ENCODE measurements at places on chromosomes 16 and 17. TPM values are rescaled to one million over a fixed set of nuclear protein-coding genes. Genes with fewer than 3 reads are reported as not detected.

Gene CTU2
- total RNA-seq = 14.7 TPM

Gene RASD1
- total RNA-seq = 13.0 TPM

Gene AOC3
- total RNA-seq = 1.2 TPM

Gene TAT
- total RNA-seq = 0.09 TPM

Gene TEX14
- total RNA-seq = 0.33 TPM

Gene MYH8
- 1.2 TPM for total RNA-seq

Gene SLC6A2
- 0.14 TPM for total RNA-seq

Gene KRTAP9-9
- total RNA-seq = not detected

Gene SGF29
- total RNA-seq = 30.3 TPM

Gene ITGAL
- total RNA-seq = 48.6 TPM

Gene C17orf107
- 0.57 TPM for total RNA-seq

Gene TBC1D3K
- not detected for total RNA-seq

Gene NHERF2
- total RNA-seq = 6.3 TPM

Gene SOX8
- total RNA-seq = 1.3 TPM

Gene CORO1A
- 312 TPM for total RNA-seq

Gene ABCA8
- 0.76 TPM for total RNA-seq

Gene OR3A2
- 0.52 TPM for total RNA-seq

Gene KRTAP16-1
- not detected for total RNA-seq

Gene PPY
- 0.33 TPM for total RNA-seq

Gene ZG16B
- total RNA-seq = 0.85 TPM

Gene ADAP2
- total RNA-seq = 8.1 TPM

Gene METTL26
- 97.6 TPM for total RNA-seq

Measured in thymus (tissue), 14 donors.